ENCODE measurements at places on chromosomes 13 and 19.
A peak's percentile ranks its signal among the peaks of the same experiment; 100 is the strongest.

GRCh38 chr19:17005000-17005399 lies 21.6 kb downstream of the CPAMD8 start:
- DNase-seq, result no peak

DNA sequence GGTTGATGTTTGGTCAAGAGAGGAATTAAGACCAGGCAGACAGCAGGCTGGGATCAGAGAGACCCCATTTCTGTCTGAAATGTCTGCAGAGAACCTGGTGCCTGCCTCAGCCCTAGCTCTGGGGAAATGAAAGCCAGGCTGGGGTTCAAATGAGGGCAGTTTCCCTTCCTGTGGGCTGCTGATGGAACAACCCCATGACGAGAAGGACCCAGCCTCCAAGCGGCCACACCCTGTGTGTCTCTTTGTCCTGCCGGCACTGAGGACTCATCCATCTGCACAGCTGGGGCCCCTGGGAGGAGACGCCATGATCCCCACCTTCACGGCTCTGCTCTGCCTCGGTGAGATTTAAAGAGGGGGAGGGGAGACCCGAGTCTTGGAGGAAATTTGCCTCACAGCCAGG lies at the start of gene LILRB4:
Gene LILRB4, plus strand, starts transcription at position 256 of the 400 bp plus-strand sequence. Its CDS starts 49 bp downstream, at position 305.
- no peak for DNase-seq

DNA sequence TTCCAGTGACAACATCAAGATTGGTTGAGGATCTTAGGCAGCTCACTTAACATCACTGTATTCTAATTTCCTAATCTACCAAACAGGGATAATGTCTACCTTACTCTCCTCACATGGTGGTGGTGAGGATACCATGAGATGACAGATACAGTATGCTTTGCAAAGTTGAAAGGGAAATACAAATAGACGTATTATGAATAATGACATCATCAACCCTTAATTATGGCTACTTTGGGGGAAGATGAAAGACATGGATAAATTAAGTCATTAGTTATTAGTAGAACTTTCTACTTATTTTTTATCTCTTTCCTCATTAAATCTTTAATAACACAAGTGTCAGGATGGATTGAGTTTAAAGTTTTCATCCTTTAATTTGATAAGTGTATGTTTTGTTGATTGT lies 532.5 kb downstream of the KLF12 start:
- DNase-seq, result no peak

- no peak for DNase-seq
Measured at GRCh38 chr13:68927387-68928026, 1180.1 kb upstream of the ATXN8OS start.

DNA sequence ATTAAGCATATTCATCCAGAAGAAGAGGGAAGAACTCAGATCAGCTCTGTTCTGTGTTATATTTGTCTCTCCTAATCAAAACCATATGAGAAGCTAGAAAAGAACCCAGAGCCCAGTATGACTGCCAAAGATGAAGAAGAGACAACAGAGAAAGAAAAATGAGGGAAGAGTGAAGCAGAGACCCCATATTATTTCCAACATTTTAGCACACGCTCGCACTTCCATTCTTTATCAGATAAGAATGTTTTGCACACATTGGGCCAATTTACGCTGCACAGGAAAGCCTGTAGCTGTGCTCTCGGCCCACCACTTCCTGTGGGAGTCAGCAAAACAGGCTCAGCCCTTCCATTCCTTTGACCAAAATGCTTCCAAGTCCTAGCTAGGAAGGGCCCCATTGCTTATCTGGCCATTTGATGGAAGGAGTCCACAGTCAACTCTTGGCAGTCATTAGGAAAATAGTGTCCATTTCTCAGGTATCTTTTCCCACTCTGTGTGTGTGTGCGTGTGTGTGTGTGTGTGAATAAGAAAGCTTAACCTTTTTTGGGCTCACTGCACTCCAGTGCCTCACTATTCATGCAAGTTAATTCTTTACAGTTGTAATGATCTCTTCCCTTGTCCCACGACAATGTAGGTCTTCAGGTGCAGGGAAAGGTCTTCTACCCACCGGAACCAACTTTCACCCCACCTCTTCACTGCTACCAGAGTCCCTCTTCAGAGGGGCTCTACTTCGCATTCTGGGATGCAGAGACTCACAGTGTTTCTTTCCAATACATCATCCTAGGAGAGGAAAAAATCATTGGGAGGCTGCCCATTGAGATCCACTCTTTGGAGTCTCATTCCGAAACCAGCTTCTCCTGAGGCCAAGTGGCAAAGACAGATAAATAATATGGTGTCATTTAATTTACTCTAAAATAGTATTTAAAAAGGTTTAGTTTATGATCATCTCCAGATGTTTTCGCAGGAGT lies 237.5 kb downstream of the COG6 start:
- DNase-seq, result no peak

- DNase-seq, result peak; percentile 81
Measured at GRCh38 chr19:2618611-2619010, 83.9 kb downstream of the GNG7 start.

- DNase-seq, result no peak
Measured at GRCh38 chr19:18593367-18594095, 4.9 kb downstream of the REX1BD start.

GRCh38 chr13:46520166-46520565 lies 32.8 kb upstream of the LRCH1 start:
- DNase-seq, result no peak

DNA sequence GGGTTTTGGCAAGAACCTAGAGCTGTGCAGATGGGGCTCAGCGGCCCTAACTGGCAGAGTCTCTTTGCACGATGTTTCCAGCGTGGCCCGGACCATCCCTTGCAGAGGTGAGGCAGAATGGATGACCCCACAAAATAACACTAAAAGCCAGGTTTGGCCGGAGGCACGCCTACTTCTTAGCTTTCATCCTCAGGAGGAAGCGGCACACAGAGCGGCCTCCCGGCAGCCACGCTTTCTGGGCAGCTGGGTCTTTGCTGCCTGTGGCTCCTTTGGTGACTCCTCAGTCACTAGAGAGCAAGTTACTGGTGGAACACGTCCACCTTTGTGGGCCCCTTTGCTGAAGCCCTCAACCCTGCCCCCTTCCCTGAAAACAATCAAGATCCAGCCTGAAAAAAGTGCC lies 25.2 kb downstream of the TEX29 start:
- DNase-seq, result no peak

GRCh38 chr19:23531976-23532375 lies 136.7 kb upstream of the ZNF91 start:
- no peak for DNase-seq

GRCh38 chr19:661427-662196 lies 1.4 kb downstream of the RNF126 start:
- peak; percentile 40 for DNase-seq

DNA sequence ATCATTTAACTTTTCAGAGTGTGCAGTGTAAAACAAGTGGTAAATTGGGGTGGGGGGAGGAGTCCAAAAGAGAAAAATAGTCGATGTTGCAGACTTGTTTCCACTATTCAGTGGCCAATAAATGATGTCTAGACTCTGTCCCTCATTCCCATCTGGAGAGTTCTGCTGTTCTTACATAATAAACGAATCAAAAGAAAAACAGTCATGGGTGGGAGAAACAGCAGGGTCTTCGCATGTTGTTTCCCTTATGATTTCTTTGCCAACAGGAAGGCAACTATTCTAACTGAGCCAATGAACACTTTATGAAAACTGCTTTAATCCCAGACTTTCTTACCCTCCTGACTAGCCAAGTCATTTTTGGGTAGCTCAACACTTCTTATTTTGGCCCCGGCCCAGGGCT lies 615.5 kb downstream of the FGF9 start:
- no peak for DNase-seq

DNA sequence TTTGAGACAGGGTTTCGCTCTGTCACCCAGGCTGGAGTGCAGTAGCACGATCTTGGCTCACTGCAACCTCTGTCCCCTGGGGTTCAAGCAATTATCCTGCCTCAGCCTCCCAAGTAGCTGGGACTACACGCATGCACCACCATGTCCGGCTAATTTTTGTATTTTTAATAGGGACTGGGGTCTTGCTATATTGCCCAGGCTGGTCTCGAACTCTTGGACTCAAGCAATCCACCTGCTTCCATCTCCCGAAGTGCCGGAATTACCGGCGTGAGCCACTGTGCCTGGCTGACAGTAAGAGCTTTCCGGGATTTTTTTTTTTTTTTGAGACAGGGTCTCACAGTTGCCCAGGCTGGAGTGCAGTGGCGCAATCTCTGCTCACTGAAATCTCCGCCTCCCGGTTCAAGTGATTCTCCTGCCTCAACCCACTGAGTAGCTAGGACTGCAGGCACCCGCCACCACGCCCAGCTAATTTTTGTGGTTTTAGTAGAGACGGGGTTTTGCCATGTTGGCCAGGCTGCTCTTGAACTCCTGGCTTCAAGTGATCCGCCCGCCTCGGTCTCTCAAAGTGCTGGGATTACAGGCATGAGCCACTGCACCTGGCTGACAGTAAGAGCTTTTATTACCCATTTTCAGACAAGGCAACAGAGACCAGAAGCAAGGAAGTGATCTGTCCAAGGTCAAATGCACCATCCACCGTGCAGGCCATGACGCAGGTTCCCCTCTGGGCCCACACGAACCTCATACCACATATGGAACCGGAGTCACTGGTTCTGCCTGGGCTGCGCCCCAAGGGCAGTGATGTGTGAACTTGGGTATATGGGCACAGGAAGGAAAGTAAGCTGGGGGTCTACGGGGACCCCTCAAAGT lies 21.0 kb downstream of the RFX1 start:
- DNase-seq, result no peak

DNA sequence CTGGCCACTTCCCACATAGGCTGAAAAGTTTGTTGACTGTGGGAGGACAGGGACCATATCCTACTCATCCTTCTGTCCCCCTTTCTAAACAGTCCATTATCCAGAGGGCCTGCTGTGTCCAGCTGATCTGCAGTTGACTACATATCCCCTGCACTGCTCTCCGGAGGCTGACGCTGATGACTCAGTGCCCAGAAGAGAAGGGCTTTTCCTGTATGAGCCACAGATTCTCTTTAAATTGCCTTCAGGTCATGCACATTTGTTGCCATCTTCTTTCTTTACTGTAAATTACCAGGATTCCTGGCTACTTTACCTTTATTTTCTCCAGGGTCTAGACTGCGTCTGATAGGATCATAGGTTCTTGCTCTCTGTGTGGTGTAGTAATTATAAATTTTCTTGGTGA lies 125.2 kb downstream of the LACC1 start:
- no peak for DNase-seq

GRCh38 chr19:6343462-6343861 lies 10.1 kb upstream of the ACER1 start:
- no peak for DNase-seq

- DNase-seq, result peak; percentile 94
Measured at GRCh38 chr19:21593934-21594820, 88.8 kb downstream of the ZNF429 start.

DNA sequence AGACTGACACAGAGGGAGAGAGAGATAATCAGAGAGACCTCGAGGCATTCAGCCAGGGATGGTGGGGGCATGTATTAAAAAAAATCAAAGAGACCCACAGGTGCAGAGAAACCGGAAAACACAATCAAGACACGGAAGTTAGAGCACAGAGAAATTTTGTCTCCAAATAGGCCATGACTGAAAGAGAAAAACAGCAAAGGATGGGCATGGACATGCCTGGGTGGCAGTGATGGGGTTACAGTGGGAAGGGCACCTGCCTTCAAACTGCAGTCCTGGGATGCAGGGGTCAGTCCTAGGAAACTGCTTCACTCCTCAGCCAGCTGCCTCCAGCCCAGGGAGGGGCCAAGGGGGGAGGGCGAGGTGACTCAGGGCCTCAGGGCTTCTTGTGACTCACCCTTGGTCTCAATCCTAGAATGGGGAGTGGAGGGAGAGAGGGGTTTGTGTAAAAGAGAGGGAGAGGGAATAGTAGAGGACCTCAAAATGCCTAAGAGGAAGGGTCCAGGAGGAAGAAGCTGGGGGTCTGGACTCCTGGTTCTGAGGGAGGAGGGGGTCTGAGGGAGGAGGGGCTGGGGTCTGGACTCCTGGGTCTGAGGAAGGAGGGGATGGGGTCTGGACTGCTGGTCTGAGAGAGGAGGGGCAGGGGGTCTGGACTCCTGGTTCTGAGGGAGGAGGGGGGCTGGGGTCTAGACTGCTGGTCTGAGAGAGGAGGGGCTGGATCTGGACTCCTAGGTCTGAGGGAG lies 3.6 kb upstream of the KCNN4 start:
- peak; percentile 1 for DNase-seq

All from GF-D8 (cell line).